IMR-90 (cell line): ENCODE measurements at places on chromosomes 7 and 10. TPM values are rescaled to one million over a fixed set of nuclear protein-coding genes. Genes with fewer than 3 reads are reported as not detected.

- no peak for DNase-seq
These were observed 1.2 kb upstream of the MAT1A start for GRCh38 chr10:80290474-80291220.

DNA sequence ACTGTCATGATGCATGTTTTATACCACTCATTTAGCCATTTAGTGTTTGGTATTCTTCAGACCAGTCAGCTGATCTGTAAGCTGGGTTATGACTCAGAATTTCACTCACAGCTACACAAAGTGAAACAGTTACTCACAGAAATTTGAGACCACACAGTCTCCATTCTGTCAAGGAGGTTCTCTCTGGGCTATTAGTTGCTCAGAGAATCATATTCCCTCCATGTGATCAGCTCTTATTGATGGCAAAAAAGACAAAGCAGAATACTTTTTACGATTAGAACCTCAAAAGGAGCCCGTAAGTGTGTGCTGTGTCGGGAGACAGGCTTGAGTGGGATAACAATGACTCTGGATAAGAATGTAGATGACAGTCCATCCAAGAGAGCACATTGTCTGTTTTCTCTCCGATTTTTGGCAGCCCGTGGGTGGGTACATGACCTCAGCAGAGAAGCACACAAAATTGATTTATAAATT is 277.6 kb upstream of the SORCS1 start:
- DNase-seq: peak; percentile 41

Gene ELMO1
- not detected in 2 replicates for total RNA-seq

DNA sequence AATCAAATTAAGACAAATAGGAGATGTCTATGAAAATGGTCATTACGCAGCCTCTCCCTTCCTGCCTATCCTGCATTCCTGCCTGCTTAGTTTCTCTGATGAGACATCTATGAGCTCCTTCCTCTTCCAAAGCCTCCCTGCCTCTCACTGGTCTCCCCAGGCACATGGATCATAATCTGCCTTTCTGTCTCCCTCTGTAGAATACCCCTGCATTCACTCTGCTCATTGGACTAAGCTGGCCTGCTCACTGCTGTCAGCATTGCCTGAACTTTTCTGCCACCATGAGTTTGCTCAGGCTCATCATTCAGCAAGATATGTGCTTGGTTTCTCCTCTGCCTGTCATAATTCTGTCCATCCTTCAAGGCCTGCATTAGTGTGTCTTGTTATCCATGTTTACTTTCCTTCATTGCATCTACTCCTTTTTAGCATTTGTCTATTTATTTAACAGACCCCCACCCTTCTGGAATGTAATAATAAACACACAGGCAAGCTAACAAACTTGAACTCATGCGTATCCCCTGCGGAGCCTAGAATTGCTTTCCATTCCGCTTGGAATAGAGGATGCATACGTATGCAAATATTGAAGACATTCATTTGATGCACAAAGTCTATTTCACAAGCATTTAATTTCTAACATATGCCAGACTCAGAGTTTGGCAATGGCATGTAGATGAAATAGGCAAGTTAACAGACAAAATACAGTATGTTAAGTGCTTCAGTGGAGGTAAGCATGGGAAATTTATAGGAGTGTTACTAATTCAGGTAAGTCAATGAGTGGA is 88.3 kb downstream of the PTPRZ1 start:
- peak; percentile 87 for DNase-seq

DNA sequence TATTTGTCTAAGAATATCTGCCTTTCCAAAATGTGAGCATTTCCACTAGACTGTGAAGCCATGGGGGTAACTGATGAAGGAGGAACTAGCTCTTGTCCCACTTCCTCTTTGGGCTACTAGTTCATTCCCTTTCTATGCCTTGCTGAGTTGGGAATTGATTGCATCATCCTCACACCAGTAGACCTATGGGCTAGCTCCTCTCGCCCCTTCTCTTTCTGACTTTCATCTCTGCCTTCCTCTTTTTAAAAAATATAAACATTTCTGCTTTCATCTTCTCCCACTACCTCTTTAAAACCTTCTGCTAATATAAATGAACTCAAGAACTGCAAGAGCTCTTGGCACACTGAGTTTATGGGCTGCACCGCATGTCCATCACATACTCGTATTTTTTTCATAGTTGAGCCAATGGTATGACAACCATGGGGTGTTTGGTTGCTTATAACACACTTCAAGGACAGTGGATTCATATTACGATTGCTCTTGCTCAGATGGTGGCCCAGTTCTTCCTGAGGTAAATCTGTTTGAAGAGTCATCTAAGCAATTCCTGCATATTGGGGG is 182.0 kb downstream of the REEP3 start:
- peak; percentile 43 for DNase-seq

Gene CYP2E1
- total RNA-seq: 0.36 and 0.56 TPM in 2 replicates

GRCh38 chr7:70307544-70308106 is 709.4 kb downstream of the AUTS2 start:
- no peak for DNase-seq

GRCh38 chr10:101207026-101207425 is 22.2 kb downstream of the LBX1 start:
- DNase-seq: no peak

GRCh38 chr7:92244808-92245486 is 767 bp downstream of the KRIT1 start:
- peak; percentile 7 for DNase-seq

DNA sequence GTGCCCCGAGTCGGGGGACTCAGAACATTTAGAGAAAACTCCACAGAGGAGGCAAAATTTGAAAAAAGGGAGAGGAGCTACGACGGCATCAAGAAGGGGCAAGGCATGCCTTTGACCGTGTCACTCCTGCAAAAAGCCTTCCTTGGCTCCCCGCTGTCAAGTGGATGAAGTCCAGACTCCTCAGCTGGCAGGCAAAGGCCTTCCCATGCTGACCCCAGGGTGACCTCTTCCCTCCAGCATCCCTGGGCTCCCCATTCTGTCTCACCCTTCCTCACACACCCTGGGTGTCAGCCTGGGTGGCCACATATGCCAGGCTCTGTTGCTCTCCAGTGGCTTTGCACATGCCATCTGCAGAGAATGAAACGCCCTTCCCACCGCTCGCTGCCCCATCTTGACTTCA is 88.4 kb upstream of the ZMIZ1 start:
- DNase-seq: no peak

- peak; percentile 58 for DNase-seq
These were observed 632.6 kb downstream of the KCNMA1 start for GRCh38 chr10:77004917-77005564.

- peak; percentile 53 for DNase-seq
These were observed 53.8 kb downstream of the TMEM26 start for GRCh38 chr10:61399406-61399805.

DNA sequence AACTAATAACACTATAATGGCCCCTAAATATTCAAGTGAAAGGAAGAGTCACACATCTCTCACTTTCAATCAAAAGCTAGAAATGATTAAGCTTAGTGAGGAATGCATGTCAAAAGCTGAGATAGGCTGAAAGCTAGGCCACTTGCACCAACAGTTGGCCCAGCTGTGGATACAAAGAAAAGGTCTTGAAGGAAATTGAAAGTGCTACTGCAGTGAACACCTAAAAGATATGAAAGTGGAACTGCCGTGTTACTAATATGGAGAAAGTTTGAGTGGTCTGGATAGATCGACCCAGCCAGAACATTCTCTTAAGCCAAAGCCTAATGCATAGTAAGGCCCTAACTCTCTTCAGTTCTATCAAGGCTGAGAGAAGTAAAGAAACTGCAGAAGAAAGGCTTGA is 12.1 kb upstream of the SNX13 start:
- no peak for DNase-seq

Gene LIPM
- not detected in 2 replicates for total RNA-seq

Gene SUN3
- not detected in 2 replicates for total RNA-seq
